HS-27A (cell line): ENCODE measurements at places on chromosomes 6 and 20.
A peak's percentile ranks its signal among the peaks of the same experiment; 100 is the strongest.

DNA sequence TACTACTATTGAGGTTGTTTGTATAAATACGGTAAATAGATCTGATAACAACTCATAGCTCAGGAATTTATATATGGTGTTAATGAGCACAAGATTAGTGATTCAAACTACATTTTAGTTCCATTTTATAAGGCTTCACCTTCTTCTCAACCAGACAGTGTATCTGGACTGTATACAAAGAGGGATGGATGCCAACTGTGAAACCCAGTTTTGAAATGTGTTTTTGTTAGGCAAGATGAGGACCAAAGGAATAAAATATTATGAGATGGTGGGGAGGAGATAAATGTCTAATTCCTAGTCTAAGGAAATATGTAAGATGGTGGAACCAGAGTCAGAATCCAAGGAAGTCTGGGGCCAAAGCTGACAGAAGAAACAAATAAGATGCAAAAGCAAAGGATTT is 329.0 kb downstream of the GRIK2 start:
- no peak for DNase-seq

- DNase-seq = no peak
These were observed 195.5 kb downstream of the MAFB start for GRCh38 chr20:40493549-40493948.

DNA sequence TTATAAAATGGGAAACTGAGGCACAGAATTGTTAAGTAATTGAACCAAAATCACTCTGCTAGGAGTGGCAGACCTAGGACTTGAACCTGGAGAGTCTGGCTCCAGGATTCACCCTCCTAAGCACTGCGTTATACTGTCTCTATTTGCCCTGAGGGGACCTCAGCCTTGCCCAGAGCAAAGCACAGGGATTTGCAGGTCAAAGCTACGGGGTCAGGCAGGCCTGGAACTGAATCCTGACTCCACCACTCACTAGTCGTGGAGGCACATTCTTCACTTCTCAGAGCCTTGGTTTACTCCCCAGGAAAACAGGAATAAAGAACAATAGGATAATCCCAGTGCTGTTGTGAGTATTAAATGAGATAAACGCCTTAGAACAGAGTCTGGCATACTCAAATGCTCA is 19.4 kb downstream of the KCNK15 start:
- DNase-seq = no peak

- no peak for DNase-seq
These were observed 8.3 kb downstream of the NCR2 start for GRCh38 chr6:41343641-41344187.

DNA sequence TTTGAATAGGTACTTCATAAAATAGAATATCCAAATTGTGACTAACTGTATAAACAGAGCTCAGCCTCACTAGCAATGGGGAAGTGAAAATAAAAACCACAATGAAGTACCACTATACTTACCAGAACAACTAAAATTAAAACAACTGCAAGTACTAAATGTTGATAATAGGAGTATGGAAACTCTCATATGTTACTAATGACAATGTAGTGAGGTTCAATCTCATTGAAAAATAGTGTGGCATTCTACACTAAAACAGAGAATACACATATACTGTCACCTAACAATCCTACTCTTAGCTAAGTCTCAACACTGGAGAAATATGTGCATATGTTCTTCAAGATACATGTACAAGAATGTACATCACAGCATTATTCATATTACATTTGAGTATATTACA is 132.0 kb upstream of the CARMIL1 start:
- no peak for DNase-seq

- DNase-seq = no peak
These were observed 261.2 kb downstream of the PTPRK start for GRCh38 chr6:128259029-128259724.

GRCh38 chr6:116463301-116463700 is 2.1 kb downstream of the CALHM6 start:
- DNase-seq = no peak

DNA sequence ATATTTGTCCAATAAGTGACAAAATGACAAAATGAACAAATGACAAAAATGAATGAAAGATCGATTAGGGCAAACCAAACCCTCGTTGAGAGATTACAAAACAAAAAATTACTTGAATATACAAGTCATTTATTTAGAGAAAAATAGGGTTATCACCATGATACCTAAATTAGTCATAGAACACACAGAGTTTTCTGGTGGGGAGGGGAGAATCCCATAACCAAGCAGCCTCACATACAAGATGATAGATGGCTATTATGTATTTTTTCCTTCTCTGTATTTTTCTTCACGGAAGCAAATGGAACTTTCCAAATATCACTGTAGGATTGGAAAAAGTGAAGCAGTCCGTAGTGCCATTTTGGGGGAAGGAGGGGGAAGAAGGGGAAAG is 28.5 kb upstream of the BMP6 start:
- DNase-seq = no peak

- no peak for DNase-seq
These were observed 43.9 kb downstream of the NCR2 start for GRCh38 chr6:41379306-41379705.

GRCh38 chr6:29864037-29864810 is 36.6 kb downstream of the HLA-G start:
- no peak for DNase-seq

DNA sequence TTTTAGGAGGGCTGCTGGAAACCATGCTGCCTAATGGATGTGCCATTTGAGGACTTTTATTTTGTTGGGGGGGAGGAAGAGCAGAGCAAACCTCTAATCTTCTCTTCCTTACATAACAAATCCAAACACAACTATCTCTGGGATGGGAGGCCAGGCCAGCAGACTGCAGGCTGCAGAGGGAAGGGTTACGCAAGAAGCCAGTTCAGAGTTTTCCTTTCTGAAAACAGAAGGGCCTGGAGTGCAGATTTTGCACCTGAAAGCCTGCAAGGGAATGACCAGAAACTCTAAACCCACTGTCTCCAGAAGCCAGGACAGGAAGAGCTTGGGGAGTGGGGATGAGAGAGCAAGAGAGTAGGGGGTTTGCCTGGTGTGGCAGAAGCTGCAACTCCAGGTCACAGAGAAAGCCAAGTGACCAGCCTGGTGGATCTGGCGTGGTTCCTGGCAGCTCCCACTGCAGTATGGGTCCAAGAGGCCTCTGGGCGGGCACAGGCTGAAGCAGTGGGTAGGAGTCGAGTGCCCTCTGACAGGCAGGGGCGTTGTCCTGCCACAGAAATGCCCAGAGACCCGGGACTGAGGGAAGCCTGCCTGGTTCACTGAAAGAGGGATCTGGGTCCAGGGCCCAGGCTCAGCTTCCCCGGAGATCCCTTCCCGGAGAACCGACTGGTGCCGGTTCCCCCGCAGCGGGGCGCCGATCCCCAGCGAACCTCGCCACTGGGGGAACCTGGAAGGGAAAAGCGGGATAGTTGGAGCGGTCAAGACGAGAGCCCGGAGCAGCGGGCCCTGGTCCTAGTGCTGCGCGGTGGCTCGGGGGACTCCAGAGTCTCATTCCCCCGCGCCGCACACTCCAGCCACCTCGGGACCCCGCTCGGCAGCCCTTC is 6.7 kb downstream of the MAFB start:
- DNase-seq = no peak

- no peak for DNase-seq
These were observed 13.4 kb upstream of the MAPK13 start for GRCh38 chr6:36116943-36117342.

- peak; percentile 45 for DNase-seq
These were observed 536 bp upstream of the MTFR2 start for GRCh38 chr6:136250686-136251008.

GRCh38 chr6:170051229-170052172 is 239.4 kb downstream of the DLL1 start:
- DNase-seq = no peak

DNA sequence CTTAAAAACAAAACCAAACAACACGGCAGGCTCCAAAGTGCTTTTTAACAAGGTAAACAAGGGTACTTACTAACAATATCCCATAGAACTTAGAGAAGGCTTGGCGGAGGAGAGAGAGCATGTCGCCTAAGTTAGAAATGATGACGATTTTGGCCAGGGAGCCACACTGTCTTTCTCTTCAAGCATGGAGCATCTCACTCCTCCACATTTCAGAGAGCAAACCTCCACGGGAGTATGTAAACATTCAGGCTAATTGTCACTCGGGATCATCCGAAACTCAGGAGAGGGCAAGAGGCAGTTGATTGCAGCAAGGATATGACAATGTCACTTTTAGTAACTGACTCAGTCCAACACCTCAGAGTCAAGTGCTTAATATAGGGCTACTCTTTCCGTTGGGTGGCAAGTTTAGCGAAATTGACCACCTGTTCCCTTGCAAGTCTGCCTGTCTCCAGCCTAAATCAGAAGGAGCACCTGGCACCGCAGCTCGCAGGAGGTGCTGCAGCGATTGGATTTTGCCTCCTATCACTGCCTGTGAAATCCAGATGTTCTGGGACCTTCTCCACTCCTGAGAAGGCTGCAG is 65.8 kb upstream of the RPS6KA2 start:
- DNase-seq = no peak

DNA sequence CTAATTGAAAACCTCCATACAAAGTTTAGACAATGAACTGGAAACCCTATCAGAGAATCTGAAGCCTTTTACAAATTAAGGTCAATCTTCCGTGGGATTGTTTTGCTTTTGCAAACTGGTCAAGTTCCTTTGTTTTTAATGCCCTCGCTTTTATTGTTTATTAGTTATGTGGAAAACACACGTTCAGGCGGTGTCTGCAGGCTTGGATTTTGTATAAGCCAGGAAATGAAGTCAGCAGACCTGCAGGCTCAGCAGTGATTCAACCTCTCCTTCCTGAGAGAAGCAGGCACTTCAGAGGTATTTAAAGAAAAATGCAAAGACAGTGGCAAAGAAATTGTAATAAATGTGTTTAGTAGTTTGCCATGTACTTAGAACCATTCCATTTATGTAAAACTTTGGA is 103.4 kb upstream of the PDE10A start:
- no peak for DNase-seq

GRCh38 chr6:116278854-116279231 is 887 bp downstream of the TSPYL1 start:
- no peak for DNase-seq

GRCh38 chr20:51337126-51337805 is 205.3 kb downstream of the NFATC2 start:
- no peak for DNase-seq

- DNase-seq = no peak
These were observed 3.2 kb downstream of the SLC4A11 start for GRCh38 chr20:3235666-3236324.

DNA sequence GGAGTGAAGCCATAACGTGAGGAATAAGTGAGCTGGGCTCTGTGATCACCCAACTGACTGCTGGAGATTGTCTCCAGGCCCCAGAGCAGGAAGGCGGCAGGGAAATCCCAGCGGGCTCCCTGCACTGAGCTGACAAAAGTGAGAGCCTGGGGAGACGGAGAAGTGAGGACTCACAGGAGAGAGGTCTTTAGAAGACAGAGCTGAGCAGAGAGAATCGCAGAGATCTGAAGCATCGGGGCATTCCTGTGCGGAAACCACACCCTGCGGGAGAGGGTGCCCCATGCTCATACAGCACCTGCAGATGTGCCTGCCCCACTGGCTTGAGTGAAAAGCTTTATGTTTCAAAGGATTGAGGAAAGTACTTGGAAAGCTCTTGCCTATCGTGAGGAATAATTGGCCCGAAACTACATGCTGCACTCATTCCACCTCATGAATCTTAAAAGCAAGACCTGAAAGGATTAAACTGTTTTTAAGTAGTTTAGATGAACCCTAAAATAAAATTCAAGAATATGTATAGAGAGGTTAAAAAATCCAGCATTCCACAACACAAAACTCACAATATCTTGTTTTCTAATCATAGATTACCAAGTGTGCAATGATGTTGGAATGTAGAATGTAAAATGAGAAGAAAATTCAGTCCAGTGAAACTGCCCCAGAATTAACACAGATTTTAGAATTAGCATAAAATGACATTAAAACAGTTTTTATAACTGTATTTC is 17.7 kb upstream of the THBS2 start:
- no peak for DNase-seq

DNA sequence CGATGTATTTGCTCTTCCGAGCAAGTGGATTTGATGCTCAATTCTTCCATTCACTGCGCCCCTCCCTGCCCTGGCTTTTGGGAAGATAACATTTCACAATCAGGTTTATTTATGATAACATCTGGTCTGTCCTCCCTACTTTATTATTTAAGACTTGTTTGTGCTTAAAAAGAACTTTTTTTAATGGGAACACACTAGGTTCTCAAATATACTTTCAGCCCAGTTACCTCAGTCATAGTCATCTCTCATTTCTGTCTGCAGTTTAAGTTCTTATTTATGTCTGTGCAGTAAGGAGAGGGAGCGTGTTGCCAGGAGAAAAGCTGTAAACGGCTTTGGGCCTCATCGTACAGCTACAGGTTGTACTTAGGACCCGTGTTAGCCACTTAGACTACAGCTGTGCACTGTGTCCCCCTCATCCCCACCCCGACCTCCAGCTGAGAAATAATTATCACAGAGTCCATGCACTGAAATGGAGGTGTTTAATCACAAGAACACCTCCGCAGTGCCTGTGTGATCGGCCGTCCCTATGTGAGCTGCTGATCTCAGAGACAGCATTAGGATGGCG is 99.3 kb downstream of the RPP40 start:
- DNase-seq = no peak

- DNase-seq = no peak
These were observed 82.2 kb downstream of the MYO6 start for GRCh38 chr6:75830959-75831885.

- no peak for DNase-seq
These were observed 107.8 kb downstream of the OGFRL1 start for GRCh38 chr6:71396410-71396801.

DNA sequence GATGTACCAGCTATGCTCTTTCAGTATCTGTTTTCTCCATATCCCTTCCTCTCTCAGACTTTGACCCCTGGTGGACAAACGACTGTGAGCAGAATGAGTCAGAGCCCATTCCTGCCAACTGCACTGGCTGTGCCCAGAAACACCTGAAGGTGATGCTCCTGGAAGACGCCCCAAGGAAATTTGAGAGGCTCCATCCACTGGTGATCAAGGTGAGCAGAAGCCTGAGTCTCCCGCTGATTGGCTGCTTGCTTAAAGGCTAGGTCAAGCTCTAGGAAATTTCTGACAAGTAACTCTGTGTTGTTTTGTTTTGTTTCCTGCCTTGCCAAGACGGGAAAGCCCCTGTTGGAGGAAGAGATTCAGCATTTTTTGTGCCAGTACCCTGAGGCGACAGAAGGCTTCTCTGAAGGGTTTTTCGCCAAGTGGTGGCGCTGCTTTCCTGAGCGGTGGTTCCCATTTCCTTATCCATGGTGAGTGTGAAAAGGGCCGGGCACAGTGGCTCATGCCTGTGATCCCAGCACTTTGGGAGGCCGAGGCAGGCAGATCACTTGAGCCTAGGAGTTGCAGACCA is 28.6 kb downstream of the C6orf89 start:
- DNase-seq = no peak

- DNase-seq = no peak
These were observed 31.5 kb downstream of the BANF2 start for GRCh38 chr20:17731233-17731632.

GRCh38 chr6:29628419-29629281 is 4.3 kb downstream of the GABBR1 start:
- DNase-seq = no peak

DNA sequence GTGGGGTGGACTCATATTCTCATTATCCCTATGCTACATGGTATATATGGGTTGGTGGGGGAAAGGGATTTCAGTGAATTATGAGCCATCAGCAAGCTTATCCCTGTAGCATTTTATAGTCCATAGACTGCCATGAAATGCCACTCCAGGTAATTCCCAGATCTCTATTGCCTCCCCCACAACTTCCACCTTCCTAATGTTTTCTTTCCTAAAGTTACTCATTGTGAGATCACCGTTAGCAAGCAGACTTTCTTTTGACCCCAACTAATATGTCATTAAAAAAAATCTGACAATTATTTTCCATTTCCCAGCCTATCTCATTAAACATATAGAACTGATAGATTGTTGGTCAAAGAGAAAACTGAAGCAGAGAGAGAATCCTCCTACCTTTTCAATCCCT is 40.7 kb upstream of the TBX18 start:
- DNase-seq = no peak
